ENCODE measurements at places on chromosomes 1 and 21.

DNA sequence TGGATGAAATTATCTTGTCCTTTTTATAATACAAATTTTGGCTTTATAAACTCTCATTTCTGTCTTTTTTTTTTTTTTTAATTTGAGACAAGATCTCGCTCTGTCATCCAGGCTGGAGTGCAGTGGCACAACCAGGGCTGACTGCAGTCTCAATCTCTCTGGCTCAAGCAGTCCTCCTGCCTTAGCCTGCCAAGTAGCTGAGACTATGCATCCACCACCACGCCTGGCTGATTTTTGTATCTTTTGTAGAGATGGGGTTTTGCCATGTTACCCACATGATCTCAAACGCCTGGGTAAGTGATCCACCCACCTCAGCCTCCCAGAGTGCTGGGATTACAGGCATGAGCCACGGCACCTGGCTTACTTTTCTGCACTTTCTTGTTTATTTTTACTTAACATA, 7.5 kb downstream of the TOR1AIP1 start:
- no peak for DNase-seq
- H3K36me3 ChIP-seq: peaks cover 15% of the 10 kb centered on the region
- no peak overlapping the region for H3K27ac ChIP-seq
- H3K4me1 ChIP-seq: peaks cover 8% of the 10 kb centered on the region
- no peaks in the 10 kb centered on the region for H3K27me3 ChIP-seq
- no peak overlapping the region for H3K4me3 ChIP-seq

GRCh38 chr21:41877901-41878830, 978 bp downstream of the PRDM15 start:
- peaks cover 4% of the 10 kb centered on the region for H3K4me1 ChIP-seq
- H3K4me3 ChIP-seq: peak overlapping the region; percentile 67
- no peaks in the 10 kb centered on the region for H3K27me3 ChIP-seq
- H3K27ac ChIP-seq: peak overlapping the region; percentile 67
- no peaks in the 10 kb centered on the region for H3K36me3 ChIP-seq
- no peak for DNase-seq

- H3K27ac ChIP-seq: peak within 1 kb of the TSS; percentile 45
- H3K4me1 ChIP-seq: peaks cover 18% of the 10 kb centered on the region
- peak within 1 kb of the TSS; percentile 44 for H3K4me3 ChIP-seq
- H3K27me3 ChIP-seq: no peaks in the 10 kb centered on the region
Measured at GRCh38 chr1:9128520-9129265, at the start of gene GPR157. GPR157 (minus strand) TSS chr1:9129102; CDS start chr1:9129027, 75 bp downstream.

DNA sequence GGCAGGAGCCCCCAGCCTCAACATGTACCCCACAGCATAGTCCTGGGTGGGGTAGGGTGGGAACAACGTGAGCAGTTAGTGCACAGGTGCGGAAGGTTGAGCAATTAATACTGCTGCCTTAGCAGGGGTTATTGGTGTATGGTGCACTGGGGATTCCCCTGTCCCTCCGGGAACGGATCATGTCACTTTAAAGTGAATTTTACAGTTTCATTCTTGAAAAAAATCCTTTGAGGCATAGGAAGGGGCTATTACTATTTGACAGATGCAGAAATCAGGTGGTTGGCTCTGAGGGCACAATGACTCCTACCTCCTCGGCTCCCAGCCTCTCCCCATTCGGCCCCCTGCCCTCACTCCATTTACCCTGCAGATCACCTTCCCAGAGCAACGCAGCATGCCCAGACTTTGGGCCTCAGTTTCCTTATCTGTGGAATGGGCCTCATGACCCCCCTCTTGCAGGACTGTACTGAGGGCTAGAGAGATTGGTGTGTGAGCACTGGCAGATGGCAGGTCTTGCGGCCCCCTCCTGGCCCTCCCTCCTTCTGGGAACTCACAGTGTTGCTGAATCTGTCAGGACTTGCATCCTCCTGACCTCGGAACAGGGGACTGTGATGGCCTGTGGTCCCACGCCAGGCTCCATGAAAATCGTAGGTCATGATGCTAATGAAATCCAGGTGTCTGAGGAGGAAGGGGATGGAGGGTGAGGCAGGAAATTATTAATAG, 5.1 kb upstream of the MYBPH start:
- H3K36me3 ChIP-seq: no peaks in the 10 kb centered on the region
- no peak for DNase-seq
- no peaks in the 10 kb centered on the region for H3K27me3 ChIP-seq
- H3K27ac ChIP-seq: no peak overlapping the region
- H3K4me3 ChIP-seq: no peak overlapping the region
- H3K4me1 ChIP-seq: no peaks in the 10 kb centered on the region
